ENCODE measurements at places on chromosomes 7 and 10.

DNA sequence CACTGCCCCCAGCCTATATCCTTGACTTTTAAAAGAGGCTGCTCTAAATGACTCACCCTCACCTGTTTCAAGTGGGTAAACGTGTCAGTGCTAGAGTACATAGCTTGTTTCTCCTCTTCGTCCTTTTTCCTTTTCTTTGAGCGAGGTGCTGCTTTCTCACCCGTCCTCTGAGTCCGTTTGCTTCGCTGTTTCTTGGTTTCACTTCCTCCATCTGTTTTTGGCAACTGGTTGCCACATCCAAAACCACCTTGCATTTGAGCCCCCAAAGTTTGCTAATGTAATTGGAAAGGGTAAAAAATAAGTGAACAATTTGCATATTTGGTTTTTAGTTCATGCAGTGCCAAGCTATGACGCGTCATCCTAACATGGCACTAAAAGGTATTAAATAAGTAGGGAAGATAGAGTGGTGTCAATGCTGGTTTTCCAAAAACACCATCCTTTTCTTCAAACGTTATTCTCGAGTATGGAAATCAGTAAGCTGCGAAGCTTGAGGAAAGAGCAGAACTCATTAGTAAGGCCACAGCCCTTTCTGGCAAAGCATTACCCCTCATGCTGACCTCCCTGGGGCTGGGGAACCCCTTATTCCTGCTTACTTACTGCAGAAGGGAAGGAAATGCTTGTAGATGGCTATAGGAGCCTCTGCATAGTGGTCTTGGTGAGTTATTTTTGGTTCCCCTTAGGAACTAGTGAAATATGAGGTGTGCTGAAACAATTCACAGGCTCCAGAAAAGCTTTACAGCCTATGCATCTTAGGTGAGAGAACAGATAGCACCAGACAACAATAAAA, 133.5 kb downstream of the GALNT11 start:
- no peak for DNase-seq

DNA sequence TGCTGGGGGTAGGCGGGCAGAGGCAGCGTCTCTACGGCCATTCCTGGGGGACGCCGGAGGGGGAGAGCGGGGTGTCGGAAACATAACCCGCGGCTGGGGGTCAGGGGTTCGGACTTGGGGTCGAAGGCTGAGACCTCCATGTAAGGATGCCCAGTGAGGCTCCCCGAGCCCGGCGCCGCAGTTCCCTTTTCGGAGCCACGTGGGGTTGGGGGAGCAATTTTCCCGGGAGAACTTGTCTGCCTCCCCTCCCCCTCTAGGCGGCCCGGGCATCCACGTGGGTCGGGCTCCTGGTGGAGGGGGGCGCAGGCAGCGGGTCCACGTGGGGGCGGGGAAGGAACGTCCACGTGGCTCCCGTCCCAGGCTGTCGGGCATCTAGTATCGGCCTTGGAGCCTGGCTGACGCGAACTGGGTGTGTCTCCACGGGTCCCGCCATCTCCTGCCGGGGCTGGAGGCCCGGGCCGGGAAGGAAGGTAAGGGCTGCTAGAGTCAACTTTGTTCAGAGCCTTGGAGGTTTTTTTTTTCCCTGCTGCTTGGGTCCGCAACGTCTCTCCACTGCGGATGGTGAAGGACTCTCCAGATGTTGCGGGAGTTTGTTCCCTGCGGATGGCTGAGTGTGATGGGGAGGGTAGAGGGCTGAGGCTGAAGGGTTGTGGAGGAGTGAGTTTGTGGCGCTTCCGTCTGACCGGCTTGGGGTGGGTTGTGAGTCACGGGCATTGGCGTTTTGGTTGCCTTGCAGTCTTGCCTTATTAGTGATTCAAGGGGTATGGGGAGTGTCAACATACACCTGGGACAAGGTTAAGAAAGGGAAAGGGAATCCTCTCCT, 744 bp downstream of the PPRC1 start:
- DNase-seq: peak; percentile 62

GRCh38 chr10:3807211-3807927, 22.4 kb upstream of the KLF6 start:
- DNase-seq: no peak

GRCh38 chr7:37728747-37729146, 45.2 kb downstream of the GPR141 start:
- DNase-seq: no peak

- no peak for DNase-seq
These were observed 55.1 kb upstream of the LAMB1 start for GRCh38 chr7:108057951-108058481.

GRCh38 chr10:73850863-73851461, 23.4 kb downstream of the CAMK2G start:
- DNase-seq: no peak

DNA sequence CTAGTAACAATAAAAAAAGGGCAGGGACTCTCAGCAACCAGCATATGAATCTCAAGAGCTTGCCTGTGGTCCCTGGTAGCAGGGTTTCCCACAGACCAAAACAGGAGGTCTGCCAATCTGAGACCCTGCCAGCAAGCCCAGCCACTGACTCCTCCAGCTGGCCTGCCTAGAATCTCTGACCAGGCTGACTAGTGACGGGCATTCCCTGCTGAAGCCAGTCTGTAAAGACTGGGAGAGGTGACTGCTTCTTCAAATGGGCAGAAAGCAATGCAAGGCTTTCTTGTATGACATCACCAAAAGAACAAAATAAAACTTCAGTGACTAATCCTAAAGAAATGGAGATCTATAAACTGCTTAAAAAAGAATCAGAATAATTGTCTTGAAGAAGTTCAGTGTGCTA, 249.4 kb downstream of the TCF7L2 start:
- DNase-seq: no peak

GRCh38 chr7:49669285-49669684, 104.2 kb upstream of the VWC2 start:
- DNase-seq: no peak

DNA sequence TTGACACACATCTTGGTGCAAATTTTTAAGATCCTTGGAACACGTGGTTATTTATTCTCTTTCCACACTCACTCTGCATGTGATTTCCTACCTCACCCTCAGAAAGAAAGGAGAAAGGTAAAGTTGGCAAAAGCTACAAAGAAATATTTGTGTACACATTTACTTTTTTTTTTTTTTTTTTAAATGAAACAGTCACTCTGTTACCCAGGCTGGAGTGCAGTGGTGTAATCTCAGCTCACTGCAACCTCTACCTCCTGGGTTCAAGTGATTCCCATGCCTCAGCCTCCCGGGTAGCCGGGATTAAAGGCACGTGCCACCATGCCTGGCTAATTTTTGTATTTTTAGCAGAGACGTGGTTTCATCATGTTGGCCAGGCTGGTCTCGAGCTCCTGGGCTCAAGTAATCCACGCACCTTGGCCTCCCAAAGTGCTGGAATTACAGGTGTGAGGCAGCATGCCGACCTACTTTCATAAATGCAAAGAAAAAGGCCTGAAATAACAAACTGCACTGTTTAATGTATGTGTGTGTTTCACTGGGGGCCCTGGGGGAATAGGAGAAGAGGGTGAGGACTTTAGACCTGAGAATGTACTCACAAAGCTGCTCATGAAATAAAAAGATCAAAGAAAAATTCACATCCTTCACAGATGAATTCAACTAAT, 71.6 kb upstream of the GRID1 start:
- no peak for DNase-seq

GRCh38 chr10:132522521-132523411, 14.8 kb upstream of the INPP5A start:
- no peak for DNase-seq

- DNase-seq: peak; percentile 13
These were observed 529 bp downstream of the HPS1 start for GRCh38 chr10:98446151-98446660.

DNA sequence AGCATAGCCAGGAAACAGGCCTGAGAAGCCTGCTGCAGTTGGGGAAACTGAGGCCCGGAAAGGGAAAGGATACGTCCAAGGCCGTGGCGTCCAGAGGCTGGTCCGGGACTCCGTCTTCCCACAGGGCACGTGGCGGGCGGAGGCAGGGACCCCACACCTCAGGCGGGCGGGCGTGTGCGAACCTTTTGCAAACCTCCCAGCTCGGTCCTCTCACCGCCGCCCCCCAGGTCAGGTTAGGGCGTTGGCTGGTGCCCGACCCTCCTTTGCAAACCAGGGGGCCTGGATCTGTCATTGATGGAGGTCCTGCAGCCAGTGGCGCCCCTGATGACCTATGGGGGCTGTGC, 19.3 kb downstream of the FAM20C start:
- no peak for DNase-seq

DNA sequence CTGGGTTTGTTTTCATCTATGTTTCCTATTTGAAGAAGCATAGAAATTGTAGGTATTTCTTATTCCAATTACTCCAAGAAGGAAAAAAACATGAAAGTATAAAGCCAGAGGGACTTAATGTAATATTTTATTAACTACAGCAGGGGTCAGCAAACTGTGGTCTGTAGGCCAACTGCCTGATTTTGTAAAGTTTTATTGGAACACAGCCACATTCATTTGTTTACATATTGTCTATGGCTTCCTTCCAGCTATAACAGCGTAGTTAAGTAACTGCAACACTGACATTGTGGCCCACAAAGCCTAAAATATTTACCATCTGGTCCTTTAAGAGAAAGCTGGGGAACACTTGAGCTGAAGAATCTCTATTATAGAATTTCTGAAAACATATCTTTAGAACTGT, 306.2 kb downstream of the BICC1 start:
- DNase-seq: no peak

Data from stimulated activated CD8-positive, alpha-beta memory T cell treated with anti-CD3 and anti-CD28 coated beads, Interleukin-7, amount 100 ng/mL, for 48 hours (primary cell).